Renal cortex interstitium (tissue), 15 donors: ENCODE measurements at places on chromosomes 7 and 10. TPM values are rescaled to one million over a fixed set of nuclear protein-coding genes. Genes with fewer than 3 reads are reported as not detected.

DNA sequence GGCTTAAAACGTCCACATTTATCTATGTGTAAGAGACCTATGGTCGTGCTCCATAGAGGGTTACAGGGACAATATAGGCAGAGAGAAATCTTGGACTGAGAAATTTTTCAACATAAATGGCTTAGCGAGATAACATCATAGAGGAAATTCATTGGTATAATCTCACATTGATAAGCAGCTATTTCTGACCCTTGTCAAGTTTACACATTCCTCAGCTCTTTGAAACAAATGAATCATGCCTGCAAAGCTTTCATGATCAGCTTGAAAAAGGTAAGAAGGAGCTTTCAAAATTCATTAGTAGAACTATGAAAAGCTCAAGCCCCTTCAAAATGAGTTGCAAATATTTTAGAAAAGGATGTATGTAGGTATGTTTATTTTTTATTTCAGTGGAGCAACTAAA lies 478.8 kb downstream of the NEBL start:
- DNase-seq: no peak

- no peak for DNase-seq
Measured at GRCh38 chr10:45404087-45404769, 30.2 kb downstream of the ALOX5 start.

TFAM gene
- polyA plus RNA-seq: 71.8 TPM

DNA sequence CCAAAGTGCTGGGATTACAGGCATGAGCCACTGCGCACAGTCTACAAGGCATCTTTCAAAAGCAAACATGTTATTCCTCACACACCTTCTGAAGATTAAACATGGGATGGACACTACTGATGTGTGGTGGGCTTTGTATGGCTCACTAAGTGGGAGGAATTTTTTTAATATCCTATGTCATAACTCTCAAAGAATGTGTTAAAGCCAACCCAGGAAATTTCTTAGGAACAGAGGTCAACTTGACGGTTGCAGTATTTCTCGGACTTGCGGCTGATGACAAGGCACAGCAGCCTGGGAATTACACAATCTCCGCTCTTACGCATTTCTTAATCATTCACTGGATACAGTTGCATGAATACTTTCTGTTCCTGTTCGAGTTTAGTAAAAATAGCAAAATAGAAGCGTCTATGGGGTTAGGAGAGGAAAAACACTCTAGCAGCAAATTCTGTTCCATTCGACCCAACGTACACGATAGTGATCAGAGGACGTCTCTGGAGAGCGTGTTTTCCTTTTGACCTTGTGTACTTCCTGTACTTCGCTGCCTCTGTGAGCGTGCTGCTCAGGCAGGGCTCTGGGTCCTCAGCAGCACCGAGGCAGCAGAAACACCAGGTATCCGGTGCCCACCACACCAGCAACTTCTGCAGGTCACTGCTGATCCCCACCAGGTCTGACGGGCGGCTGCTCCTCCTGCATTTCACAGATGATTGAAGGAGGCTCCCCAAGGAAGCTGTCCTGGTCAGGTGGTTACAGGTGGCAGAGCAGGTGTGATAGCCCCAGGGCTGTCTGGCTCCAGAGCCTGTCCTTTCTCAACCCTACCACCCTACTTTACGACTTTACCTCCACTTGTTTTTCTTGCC lies 26.4 kb upstream of the SRGN start:
- DNase-seq: peak; percentile 58

DNA sequence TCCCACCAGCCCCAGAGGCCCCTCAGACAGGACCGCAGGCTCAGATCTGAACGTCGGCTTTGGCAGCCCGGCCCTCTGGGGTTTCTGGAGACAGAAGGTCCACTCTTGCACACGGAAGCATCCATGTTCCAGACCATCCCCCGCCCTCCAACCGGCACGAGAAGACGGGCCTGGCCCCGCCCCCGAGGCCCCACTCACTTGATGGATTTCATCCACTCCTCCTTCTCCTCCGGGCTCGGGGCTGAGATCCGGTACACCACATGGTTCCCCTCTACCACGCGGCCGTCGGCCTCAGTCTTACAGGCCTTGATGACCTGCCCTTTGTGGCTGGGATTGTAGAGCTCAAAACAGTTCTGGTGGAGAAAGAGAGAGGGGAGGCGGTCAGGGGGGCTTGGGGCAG lies 107.3 kb downstream of the CYTH3 start:
- no peak for DNase-seq

NRG3 gene
- polyA plus RNA-seq: 11.8 TPM

- no peak for DNase-seq
Measured at GRCh38 chr10:62687230-62687748, 117.2 kb upstream of the ADO start.

IL2RA gene
- polyA plus RNA-seq: 0.10 TPM
